ENCODE measurements at places on chromosomes 1 and 21.

- DNase-seq: no peak
Observed at GRCh38 chr1:38686167-38686926, 173.2 kb downstream of the RRAGC start.

DNA sequence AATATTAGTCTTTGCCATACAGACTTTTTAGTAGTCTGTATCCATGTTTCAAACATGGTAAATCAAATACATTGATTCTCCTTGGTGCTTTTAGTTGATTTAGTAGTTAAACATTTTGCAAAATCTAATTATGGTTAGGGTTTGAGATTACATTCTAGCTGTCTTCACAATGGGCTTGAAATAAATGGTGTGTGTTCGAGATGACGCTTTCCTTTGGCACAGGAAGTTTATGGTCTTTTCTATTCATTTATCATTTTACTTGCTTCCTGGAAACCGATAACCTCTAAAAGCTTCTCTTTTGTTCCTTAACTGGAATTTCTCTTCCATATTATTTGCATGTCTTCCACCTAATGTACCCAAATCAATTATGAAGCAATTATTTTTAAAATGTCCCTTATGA is 38.4 kb downstream of the ZP4 start:
- no peak for DNase-seq

GRCh38 chr1:228867108-228867950 is 132.1 kb downstream of the RHOU start:
- DNase-seq: no peak

DNA sequence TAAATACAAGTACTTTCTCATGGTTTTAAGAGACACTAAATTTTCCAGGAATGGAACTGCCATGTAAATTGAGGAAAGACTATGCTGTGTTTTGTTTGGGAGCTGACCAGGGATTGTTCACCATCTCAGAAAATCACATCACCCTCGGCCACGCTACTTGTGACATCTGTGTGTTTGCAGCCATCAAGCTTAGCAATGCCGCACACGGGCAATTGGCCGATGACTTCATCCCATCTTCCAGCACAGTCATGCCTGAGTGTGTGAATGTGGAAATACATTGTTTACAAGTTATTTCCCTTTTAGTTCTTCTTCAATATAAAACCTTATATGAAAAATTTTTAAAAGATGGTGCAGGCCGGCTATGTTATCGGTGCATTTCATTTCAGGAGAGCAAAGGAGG is 121.6 kb downstream of the GLIS1 start:
- DNase-seq: no peak

- no peak for DNase-seq
Observed at GRCh38 chr1:53344921-53345838, 17.3 kb upstream of the LRP8 start.

- no peak for DNase-seq
Observed at GRCh38 chr1:212607913-212608391, 609 bp upstream of the ATF3 start.

GRCh38 chr21:46388896-46389295 is 64.9 kb downstream of the PCNT start:
- no peak for DNase-seq

DNA sequence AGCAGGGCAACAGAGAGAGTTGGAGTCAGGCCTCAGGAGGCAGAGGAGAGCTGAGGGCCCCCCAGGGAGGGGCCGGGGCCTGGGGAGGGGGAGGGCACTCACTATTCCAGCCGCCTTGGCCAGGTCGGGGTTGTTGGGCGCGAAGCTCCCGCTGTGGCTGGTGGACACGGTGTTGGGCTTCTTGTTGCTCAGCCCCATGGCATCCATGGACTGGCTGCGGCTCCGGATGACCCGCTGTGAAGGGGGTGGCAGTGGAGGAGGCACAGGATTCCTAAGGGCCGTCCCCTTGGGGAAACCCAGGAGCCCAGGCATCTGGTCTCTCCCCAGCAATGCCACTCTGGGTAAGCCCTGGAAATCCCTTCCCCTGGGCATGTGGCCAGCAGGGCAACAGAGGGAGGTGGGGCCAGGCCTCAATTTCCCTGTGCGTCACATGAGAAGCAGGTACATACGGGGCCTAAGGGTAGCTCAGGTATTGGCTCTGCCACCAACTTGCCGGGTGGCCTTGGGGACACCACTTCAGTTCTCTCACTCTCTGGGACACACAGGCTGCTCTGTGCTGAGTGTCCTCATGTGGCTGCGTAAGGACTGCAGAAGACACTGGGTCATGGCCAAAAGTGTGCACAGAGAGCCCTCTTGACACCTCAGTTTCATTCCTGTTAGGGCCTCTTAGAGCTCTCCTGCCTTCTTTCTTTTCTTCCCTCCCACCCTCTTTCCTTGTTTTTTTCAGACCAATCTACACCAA is 63.0 kb downstream of the RAP1GAP start:
- no peak for DNase-seq

DNA sequence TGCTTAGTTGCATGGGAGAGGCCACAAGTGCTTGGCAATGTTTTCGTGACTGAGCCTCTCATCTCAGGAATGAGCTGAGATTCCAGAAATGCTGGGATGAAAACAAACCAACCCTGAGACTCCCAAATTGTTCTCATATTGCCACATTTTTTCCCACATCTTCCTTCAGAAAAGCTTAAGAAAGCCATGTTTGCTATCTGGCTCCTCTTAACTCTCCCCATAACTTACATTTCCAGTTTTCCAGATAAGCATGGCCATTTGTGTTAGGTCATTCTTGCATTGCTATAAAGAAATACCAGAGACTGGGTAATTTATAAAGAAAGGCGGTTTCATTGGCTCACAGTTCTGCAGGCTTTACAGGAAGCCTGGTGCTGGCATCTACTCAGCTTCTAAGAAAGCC is 17.2 kb downstream of the DSCAM start:
- DNase-seq: no peak

DNA sequence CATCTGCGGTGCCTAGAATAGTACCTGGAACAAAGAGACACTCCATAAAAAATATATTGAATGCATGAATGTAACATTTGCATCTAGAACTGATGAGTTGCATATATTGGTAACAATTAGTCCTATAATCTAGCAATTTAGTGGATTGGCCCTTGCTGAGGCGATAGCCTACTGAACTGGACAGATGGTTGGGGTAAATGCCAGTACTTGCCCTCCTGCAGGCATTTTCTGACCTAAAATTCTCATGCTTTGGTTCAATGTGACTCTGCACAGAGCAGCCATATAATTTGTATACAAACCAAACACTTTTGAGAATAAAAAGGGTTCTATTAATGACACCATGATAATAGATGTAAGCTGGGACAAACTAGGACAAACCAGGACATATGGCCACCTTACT is 313.6 kb downstream of the OLFM3 start:
- DNase-seq: no peak

DNA sequence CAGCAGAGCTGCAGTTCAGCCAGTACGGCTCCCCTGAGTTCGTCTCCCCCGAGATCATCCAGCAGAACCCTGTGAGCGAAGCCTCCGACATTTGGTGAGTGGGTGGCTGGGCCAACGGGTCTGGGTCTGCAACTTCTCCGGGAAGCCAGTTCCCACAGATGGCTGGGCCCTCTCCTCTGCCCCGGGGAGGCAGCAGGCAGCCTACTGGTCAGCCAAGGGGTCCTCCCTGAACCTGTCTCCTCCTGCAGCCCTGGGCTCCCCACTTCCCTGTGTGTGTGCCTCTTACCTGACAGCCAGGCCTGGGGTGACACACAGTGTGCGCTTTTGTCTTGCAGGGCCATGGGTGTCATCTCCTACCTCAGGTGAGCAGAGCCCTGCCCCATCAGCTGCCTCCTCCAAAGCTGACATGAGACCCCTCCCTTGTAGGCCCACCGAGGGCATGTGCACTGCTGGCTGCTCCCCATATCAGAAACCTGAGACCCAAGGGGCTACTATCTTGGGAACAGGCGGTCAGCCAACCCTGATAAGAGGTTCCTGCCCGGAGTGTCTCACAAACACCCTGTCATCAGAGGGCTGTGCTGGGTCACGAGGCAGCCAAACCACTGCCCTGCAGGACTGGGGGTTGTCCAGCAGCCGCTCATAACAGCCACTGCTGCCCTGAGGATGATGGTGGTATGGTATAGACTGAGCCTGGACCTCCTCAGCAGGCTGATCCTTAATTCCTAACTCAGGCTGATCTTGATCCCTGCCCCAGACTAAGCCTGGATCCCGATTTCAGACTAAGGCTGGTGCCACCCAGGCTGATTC is 37.6 kb downstream of the TRIM11 start:
- DNase-seq: no peak

DNA sequence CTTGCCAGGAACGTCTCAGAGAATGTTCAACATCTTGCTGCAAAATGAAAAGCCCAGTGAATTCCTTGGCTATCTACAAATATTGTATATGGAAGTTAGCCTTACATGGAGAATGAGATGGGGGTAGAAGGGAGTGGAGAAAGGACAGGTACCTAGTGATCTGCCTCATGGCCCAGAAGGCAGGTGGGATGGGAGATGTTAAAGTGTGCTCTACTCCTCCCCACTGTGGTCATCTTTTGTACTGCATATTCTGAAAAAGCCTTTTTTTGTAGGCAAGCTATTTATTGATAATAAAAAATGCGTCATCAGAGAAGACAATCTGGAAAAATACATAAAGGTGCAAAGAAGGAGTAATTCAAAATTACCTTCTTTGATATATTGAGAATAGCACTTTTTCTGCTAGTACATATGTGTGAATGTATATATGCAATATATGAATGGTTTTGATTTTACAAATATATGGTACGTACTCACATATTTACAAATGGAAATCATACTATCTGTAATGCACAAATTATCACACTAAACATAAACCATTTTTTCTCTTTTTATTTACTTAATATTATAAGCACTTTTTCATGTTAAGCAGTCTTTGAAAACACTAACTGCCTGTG is 19.1 kb upstream of the SLC5A9 start:
- DNase-seq: no peak

DNA sequence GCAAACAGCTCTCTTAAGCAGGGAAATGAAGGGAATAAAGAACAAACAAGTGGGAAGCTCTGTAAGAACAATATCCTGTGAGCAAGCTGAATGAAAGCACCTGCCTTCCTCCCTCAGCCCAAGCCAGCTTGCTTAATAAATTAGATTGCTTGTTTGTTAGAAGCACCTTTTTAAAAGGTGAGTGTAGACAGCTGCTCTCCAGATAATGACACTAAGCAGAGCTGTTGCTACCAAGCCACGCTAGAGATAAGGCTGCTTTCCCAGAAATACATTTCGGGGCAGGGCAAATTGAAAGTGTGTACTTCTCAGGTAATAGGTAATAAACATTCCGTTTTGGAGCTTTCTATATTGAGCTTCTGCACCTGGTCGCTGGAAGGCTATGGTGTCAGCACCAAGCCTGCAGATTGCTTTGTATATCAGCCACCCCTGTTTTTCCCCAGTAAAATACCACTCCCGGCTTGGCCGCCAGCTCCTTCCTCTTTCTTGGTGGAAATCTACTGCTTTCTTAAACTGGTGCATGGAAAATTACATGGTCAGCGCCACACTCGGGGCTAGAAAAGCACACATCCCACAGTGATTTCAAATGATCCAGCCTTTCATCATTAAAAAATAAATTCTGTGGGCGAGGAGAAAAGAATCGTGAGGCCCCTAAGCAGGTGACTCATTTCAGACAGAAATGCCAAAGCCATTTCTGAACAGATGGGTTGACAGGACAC is 151.3 kb downstream of the ETS2 start:
- no peak for DNase-seq

GRCh38 chr1:36157973-36158826 is 2.2 kb downstream of the MAP7D1 start:
- DNase-seq: no peak

- DNase-seq: no peak
Observed at GRCh38 chr1:171116676-171117075, 26.0 kb downstream of the FMO3 start.

- DNase-seq: no peak
Observed at GRCh38 chr1:176701151-176701866, 238.3 kb downstream of the PAPPA2 start.

DNA sequence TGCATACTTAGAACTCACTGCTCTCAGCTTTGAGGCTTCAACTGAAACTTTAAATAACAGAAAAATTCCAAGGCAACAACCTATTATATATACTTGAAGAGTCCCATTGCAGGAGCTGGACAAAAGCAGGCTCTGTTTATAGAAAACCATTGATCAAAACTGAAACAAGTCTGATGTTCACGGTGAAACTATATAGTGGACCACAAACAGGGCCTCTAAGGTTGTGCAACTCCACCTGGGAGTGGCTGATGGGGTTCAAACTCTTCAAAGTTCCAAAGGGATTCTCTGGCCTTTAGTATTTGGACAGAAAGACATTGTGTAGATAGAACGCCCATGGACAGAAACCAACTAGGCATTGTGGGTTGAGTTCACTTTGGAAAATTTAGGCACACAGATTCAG is 140.3 kb downstream of the ZC3H11B start:
- no peak for DNase-seq

GRCh38 chr1:238546118-238546517 is 655.4 kb upstream of the ZP4 start:
- no peak for DNase-seq

- no peak for DNase-seq
Observed at GRCh38 chr21:27371975-27372331, 405.1 kb upstream of the ADAMTS5 start.

- no peak for DNase-seq
Observed at GRCh38 chr1:89433421-89433820, 69.6 kb downstream of the GBP6 start.

DNA sequence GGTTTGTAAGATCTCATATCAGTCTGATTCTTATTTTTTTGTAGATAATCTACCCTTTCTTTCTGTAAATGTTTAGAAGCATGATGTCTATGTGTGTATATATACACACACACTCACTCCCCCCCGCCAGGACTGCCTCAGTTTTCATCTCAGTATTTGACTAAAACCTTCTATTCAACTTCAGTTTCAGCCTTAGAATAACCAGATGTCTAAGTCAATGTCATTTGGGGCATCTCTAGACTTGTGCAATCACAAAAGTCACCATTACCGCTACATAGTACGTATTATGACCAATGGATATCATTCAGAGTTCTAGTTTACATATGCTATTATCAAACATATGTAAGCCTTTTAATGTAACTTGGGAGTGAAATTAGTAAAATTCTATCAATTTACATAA is 53.3 kb upstream of the BOLA1 start:
- no peak for DNase-seq

DNA sequence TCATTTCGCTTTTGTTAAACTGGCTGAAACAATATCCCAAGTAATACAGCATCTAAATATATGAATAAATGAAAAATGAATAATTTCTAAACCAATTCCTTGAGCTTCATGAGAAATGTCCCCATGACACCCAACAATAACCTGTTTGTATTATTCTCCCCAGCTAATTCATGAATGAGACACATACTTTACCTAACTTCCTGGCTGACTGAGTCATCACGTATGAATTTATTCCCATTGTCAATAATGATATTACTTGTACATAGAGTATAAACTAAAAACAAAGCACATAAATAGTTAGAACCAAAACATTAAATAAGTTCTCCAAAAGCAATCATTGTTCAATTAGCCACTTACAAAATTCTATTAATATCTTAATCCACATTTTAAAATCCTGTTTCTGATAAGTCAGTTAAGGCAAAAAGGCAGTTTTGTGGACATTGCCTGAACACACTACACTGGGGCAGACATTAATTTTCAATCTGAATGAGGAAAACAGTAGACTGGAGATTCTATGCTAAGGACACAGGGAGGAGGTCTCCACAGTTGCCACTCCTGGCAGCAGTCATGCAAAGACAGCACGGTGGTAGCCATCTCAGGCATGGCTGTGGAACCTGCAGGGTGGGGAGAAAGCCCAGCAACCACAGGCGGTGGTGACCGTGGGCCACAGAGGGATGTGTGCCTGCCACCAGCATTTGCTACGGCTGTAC is 48.2 kb downstream of the SLC9C2 start:
- DNase-seq: no peak
